ENCODE measurements at places on chromosomes 11 and 22. TPM values are rescaled to one million over a fixed set of nuclear protein-coding genes. Genes with fewer than 3 reads are reported as not detected.

Gene ANO1
- total RNA-seq, result 3.9 TPM

Gene TUBA8
- total RNA-seq, result not detected

Gene OR56A1
- total RNA-seq, result 0.97 TPM

Gene HOATZ
- total RNA-seq, result not detected

GRCh38 chr11:19345519-19345847 lies 104.7 kb upstream of the E2F8 start:
- H3K4me3 ChIP-seq, result peak overlapping the region; percentile 68
- peak; percentile 61 for DNase-seq
- H3K27ac ChIP-seq, result no peak overlapping the region
- no peaks in the 10 kb centered on the region for H3K36me3 ChIP-seq

- DNase-seq, result no peak
- no peak overlapping the region for H3K4me3 ChIP-seq
- no peaks in the 10 kb centered on the region for H3K27me3 ChIP-seq
- H3K27ac ChIP-seq, result no peak overlapping the region
Observed at GRCh38 chr11:73201888-73202780, 15.9 kb upstream of the P2RY2 start.

- no peak overlapping the region for H3K27ac ChIP-seq
- no peak overlapping the region for H3K4me3 ChIP-seq
- H3K36me3 ChIP-seq, result no peaks in the 10 kb centered on the region
- no peaks in the 10 kb centered on the region for H3K27me3 ChIP-seq
- DNase-seq, result no peak
Observed at GRCh38 chr11:70900540-70900939, 351.8 kb downstream of the SHANK2 start.

DNA sequence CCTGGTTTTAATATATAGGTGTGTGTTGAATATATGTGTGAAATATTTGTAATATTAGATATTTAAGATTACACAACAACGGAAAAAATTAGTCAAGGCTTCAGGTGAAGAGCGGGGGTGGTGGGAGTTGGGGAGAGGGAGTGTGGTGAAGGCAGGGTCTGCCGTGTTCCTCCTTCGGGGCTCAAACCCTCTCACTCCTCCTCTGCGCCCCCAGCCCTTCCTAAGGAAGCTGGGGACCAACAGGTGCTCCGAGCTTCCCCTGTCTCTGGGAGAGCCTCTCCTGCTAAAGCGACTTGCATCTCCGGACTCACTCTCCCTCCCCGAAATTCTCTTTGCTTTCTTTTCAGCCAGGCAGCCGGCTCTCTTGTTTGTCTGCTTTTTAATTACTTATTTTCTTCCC lies 960 bp upstream of the CADM1 start:
- peak overlapping the region; percentile 88 for H3K27ac ChIP-seq
- H3K4me1 ChIP-seq, result peaks cover 27% of the 10 kb centered on the region
- no peaks in the 10 kb centered on the region for H3K36me3 ChIP-seq
- H3K27me3 ChIP-seq, result peaks cover 72% of the 10 kb centered on the region

GRCh38 chr11:66082946-66083698 lies 13.1 kb downstream of the PACS1 start:
- H3K36me3 ChIP-seq, result no peaks in the 10 kb centered on the region
- no peak overlapping the region for H3K4me3 ChIP-seq
- no peak for DNase-seq
- H3K4me1 ChIP-seq, result no peaks in the 10 kb centered on the region
- H3K27me3 ChIP-seq, result no peaks in the 10 kb centered on the region

DNA sequence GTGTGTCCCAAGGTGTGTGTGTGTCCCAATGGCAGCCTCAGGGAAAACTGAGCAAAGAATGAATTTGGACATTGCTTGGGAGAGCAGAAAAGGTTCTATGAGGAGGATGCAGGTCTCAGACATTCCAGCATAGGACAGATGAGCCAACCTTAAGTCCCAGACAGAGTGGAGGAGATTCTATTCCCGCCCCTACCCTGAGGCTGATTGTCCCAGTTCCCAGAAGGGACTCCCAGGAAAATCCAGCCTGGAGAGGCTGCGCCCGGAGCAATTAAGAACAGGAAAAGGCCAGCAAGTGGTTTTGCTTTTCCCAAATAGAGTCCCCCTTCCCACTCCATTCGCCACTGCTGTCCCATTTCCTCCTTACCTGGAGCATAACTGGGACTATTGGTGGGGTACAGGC lies 54.1 kb downstream of the RELT start:
- no peak for DNase-seq
- no peaks in the 10 kb centered on the region for H3K4me1 ChIP-seq
- H3K36me3 ChIP-seq, result no peaks in the 10 kb centered on the region
- no peak overlapping the region for H3K27ac ChIP-seq
- H3K27me3 ChIP-seq, result no peaks in the 10 kb centered on the region

DNA sequence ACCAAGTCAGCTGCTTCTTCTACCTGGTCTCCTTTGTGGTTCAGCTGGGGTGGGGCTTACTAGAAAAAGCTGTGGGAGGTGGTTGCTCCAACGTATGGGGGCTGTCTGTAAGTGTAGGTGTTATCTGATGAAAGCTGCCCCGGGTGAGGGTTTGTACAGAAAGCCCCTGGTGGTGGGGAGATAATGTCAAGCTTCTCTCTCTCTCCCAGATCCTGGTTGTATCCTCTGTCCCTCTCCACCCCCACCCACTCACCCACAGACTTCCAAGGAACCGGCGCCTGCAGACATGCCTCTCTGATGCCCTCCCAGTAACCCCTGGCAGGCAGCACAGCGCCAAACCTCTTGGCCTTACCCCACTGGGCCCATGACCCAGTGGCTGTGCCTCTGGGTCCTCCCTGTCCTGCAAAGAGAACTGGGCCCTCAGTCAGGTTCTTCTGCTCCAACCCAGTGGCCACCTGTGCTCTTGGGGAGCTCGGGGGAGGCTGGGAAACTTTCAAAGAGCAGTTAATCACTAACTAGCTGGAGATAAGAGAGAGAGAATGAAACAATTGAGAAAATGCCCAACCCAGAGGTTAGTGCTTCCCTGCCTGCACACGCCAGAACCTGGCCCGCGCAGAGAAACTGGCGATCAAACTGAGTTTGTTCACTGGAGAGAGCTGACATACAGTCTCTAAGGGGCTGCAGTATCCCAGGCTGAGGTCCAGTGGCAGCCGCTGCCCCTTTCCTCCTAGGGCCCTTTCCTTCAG lies 20.4 kb upstream of the EHF start:
- H3K4me1 ChIP-seq, result no peaks in the 10 kb centered on the region
- no peaks in the 10 kb centered on the region for H3K36me3 ChIP-seq
- DNase-seq, result no peak
- H3K27ac ChIP-seq, result no peak overlapping the region
- H3K4me3 ChIP-seq, result no peak overlapping the region
- H3K27me3 ChIP-seq, result no peaks in the 10 kb centered on the region

Measured in GM23338 (cell line).